ENCODE measurements at places on chromosomes 13 and 19.
A peak's percentile ranks its signal among the peaks of the same experiment; 100 is the strongest.

DNA sequence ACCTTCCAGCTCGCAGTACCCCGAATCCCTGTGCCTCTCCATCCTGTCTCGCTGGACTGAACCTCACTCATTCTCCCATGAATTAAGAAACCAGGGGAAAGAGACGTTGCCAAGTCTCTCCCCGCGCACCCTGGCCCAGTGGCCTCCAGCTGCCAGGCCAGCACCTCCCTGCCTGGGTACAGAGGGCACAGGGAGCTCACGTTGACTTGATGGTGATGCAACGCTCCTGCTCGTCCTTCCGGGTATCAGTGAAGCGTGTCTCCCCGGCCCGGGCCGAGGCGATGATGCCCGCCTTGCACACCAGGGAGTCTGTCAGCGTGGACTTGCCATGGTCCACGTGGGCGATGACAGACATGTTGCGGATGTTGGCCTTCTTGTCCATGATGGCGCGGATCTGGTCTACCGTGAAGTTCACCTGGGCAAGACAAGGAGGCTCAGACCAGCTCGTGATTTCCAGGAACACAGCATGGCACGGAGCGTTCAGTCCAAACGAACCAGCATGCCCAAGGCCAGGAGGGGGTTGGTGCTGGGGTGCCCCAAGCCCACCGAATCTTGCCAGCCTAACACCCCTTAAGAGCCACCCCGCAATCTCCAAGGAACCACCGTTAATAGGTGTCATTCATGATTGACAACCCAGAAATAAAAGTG, 1.2 kb downstream of the EEF2 start:
- DNase-seq, result no peak

DNA sequence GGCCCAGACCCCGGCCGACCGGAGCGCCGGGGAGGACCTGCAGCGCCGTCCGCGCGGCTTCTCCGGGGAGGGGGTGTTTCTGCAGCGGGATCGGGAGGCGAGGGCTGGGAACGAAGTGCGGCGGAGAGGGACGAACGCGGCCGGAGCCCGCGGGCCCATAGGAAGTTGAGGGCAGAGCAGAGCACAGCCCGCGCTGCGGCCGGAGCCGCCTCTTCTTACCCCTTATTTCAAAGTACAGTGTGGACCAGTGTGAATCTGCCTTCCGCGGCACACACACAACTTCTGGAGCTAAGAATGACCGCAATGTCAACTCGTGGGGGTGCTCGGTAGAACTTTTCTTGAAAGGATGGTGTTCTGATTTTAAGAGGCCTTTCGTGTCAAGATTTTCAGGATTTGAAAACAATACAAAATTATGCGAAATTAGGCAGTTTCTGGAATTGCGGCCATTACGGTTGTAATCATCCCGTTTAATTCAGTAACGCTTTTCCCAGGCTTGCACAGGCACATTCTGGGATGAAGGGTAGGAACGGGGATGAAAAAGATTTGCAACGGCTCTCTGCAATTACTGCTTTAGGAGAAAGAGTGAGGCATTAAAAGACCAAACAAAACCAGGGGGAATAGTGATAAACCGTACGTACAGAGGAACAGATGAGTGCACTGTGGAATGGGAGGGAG, 821 bp downstream of the TDRD3 start:
- DNase-seq, result peak; percentile 48

GRCh38 chr13:113502686-113503085, 12.2 kb upstream of the DCUN1D2 start:
- DNase-seq, result no peak

DNA sequence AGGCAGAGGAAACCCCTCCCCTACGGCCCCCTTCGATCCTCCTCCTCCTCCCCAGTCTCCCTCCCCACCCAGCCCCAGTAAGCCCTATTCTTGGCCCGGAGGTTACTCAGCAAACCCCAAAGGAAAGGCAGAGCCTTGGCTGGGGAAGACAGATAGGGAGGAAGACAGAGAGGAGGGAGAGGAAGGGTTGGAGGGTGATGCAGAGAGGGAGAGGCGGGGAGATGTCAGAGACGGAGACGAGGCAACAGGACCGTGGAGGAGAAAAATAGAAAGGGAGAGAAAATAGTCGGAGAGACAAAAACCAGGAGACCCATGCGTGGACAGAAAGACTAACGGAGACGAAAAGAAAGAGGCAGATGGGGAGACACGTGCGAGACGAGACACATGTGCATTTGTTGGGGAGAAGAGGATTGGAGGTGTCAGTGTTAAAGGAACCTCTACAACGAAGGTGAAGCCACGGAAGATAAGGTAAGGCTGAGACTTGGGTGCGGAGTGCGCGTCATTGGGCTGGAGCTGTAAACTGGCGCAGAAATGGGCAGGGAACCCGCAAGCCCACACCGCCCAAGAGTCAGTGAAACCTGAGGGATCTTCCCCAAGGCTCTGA, 2.9 kb downstream of the TGFB1 start:
- DNase-seq, result no peak

- DNase-seq, result peak; percentile 58
Observed at GRCh38 chr19:55454787-55455243, 6.6 kb downstream of the ISOC2 start.

- no peak for DNase-seq
Observed at GRCh38 chr13:53017433-53017970, 11.1 kb upstream of the OLFM4 start.

- DNase-seq, result peak; percentile 31
Observed at GRCh38 chr13:51614350-51614786, 30.1 kb downstream of the WDFY2 start.

- no peak for DNase-seq
Observed at GRCh38 chr19:19120308-19121231, 17.7 kb downstream of the TMEM161A start.

GRCh38 chr19:18433735-18434398, 4.1 kb downstream of the ISYNA1 start:
- DNase-seq, result no peak

DNA sequence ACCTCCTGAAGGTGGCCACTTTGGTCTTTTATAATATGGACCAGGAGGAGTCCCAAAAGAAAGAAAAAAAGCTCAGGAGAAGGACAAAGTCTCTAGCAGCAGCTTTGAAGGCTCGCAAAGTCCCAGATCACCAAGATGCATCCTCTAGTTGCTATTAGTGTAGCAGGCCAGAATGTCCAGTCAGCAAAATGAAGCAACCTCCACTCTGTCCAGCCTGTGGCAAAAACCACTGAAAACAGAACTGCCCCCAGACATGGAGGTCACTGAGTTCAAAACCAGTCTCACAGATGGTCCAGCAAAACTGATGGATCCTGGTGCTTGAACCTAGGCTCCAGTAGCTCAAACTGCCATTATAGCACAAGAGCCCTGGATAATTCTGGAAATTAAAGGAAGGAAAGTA, 10.4 kb downstream of the LILRB4 start:
- DNase-seq, result no peak

DNA sequence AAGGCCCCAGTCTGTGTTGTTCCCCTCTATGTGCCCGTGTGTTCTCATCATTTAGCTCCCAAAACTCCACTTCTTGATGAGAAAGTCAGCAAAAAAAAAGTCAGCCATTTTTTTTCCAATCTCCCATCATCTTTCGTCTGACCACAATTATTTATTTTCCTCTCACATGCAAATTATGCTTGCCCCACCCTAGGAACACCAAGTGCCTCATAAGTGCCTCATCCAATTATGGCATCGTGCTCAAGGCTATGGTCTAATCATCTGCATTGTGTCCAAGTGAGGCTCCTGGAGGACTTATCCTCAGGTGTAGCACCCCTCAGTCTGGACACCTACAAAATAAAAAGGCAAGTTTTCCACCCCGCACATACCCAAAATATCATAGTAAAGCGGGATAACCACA, 20.8 kb upstream of the IPO5 start:
- DNase-seq, result no peak

DNA sequence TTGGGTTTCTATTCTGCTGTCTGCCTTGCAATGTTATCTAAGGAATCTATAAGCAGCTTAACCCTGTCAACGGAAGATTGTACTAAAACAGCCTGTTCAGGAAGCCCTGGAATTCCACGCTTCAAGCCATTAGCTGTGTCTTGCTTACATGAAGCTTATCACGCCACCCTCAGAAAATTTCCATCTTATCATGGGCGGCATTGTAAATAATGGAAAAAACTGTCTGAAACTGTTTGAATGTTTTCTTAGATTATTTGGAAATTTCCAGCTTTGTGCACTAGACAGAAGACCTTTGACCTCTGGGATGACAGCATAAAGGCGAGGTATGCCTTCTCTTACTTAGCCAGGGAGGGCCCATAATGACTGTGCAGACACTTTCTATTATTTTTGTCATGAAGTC, 319.7 kb downstream of the KCNRG start:
- no peak for DNase-seq

GRCh38 chr13:94813920-94814475, 101.7 kb upstream of the SOX21 start:
- DNase-seq, result no peak

DNA sequence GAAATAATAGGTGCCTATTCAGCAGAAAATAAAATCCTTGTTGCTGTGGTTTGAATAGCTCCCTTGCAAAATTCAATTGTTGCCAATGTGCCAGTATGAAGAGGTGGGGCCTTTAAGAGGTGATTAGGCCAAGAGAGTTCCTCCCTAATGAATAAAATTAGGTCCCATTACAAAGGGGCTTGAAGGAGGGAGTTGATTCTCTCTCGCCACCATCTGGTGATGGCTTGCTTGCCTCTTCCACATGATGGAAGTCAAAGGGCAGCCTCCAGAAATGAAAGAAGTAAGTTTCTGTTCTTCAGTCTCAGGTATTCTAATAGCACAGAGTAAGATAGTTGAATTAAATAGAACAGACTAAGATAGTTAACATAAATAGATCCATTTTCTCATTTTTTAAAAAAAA, 3.0 kb upstream of the EEF1AKMT1 start:
- no peak for DNase-seq

GRCh38 chr19:50327013-50327412, 2.2 kb downstream of the KCNC3 start:
- no peak for DNase-seq

- peak; percentile 8 for DNase-seq
Observed at GRCh38 chr13:79679334-79679733, 198.4 kb downstream of the NDFIP2 start.

DNA sequence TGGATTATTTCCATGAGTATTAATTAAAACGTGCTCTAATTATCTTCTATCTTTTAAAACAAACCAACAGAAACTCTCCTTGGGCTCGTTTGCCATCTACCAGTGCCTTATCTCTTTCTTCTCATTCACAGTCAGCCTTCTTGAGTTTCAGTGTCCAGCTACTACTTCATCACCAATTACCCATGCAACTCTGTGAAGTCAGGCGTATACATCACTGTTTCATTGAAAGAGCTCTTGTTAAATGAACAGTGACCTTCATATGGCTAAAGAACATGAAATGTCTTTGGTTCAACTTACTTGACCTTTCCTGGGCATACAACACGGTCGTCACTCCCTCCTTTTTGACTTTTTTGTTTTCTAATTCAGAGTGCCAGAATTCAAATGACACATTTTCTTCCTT, 5.2 kb upstream of the IFT88 start:
- no peak for DNase-seq

GRCh38 chr19:6803036-6803404, 30.5 kb downstream of the VAV1 start:
- DNase-seq, result no peak

DNA sequence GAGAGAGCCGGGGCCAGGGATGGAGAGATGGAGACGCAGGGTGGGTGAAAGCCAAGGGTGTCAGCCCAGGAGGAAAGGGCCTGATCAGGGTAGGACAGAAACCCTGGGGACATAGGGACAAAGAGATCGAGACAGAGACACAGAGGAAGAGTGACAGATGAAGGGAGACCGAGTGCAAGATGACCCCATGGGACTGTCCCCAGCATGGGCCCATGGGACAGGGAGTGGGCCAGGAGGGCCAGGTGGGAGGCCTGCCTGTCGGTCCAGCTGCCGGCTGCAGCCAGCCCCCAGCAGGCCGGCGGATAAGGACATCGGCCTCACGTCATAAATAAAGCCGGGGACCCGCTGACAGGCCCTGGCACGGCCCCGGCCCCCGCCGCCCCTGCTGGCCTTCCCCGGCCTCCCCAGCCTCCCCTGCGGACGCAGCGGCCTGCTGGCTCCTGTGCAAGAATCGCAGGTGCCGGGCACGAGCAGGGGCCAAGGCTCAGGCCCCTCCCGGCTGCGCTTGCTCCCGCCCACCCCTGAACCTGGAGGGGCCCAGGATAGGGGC, 6.3 kb downstream of the REX1BD start:
- DNase-seq, result no peak

DNA sequence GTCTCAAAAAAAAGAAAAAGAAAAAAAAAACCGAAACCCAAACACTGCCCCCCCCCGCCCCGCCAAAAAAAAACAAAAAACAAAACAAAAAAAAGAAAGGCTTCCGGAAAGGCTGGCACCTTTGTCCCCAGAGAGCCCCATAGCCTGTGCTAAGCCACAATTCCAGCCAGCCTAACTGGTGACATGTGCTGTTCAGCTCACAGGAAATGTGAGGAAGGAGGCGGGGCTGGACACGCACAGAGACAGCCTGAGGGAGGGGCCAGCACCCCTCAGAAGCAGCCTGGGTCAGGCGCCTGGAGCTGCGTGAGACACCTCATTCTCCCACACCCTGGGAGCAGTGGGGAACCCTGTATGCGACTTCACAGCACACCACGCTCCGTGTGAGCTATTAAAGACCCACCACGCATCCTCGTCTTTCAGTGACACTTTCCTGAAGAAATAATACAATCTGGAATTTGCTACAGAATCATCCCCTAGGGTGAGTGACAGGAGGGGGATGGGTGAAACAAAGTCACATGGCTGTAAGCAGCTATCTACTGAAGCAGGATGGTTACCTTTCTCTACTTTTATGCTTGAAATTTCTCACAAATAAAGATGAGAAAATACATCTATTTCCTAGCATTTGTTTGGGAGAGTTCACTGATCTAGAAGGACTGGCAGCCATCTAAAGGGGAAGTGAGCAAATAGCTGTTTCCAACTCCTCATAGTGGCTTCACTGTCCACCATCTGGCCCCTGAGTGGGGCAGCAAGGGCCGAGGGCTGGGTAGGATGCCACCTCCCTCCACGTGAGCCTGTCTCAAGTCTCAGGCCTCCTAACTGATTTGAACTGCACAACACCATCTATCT, 12.3 kb upstream of the SLC35E1 start:
- DNase-seq, result peak; percentile 83

GRCh38 chr19:4493104-4493928, 21.2 kb downstream of the HDGFL2 start:
- no peak for DNase-seq

- DNase-seq, result no peak
Observed at GRCh38 chr13:100176801-100177400, 88.0 kb downstream of the PCCA start.

DNA sequence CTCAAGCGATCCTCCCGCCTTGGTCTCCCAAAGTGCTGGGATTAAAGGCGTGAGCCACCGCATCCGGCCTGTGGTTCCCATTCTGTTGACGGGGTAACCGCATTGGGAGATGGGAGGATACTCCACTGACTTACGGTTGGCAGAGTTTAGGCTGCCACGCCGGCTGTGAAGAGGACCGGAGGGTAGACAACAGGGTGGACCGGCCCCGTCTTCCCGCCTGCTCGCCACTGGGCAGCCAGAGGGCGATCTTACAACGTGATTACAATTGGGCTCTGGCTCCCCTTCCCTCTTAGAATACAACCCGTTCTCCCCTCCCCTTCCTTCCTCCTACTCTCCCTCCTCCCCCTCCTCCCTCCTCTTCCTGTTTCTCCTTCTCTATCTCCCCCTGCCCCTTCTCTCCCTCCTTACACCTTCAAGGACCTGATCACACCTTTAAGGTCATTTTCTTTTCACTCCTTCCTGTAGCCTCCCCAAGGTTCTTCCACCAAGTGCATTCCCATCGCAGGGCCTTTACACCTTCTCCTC, 957 bp upstream of the CCDC194 start:
- peak; percentile 76 for DNase-seq

GRCh38 chr19:16342002-16342715, 17.5 kb downstream of the KLF2 start:
- DNase-seq, result peak; percentile 57

- no peak for DNase-seq
Observed at GRCh38 chr13:78620936-78621470, 17.7 kb upstream of the POU4F1 start.
